ELR (cell line): ENCODE measurements at places on chromosomes 3 and 15.

DNA sequence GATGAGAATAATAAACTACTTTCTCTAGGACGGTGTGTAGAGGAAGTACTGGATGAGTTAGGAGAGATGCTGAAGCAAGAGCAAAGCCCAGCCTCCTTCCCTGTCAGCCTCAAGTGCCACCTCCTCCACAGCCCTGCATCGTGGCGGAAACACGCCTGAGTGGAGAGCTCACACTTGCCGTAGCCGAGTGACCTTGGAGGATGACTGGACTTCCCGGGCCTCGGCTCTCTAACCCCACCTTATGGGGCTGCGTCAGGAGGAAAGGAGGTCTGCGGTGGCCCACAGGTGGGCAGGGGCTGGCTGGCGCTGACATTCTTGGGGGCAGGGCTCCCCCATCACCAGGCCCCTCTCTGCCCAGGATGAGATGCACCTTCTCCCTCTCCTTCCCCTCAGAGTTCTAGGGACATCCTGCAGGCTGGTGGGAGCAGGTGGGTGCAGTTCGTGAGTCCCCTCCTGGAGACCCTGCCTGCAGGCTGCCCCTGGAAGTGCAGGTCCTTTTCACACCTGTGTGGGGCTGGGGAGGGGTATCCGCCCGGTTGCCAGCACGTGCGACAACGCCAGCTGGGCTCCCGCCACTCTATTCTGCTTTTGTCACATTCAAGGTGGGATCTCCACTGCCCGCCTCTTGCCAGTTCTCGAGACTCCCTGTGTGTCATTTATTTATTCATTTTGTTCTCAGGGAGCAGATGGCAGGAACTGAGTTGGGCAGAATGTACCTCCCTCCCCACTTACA, 175.2 kb downstream of the MEGF11 start:
- DNase-seq: no peak

- DNase-seq: no peak
Observed at GRCh38 chr15:77504871-77505270, 84.2 kb downstream of the HMG20A start.

DNA sequence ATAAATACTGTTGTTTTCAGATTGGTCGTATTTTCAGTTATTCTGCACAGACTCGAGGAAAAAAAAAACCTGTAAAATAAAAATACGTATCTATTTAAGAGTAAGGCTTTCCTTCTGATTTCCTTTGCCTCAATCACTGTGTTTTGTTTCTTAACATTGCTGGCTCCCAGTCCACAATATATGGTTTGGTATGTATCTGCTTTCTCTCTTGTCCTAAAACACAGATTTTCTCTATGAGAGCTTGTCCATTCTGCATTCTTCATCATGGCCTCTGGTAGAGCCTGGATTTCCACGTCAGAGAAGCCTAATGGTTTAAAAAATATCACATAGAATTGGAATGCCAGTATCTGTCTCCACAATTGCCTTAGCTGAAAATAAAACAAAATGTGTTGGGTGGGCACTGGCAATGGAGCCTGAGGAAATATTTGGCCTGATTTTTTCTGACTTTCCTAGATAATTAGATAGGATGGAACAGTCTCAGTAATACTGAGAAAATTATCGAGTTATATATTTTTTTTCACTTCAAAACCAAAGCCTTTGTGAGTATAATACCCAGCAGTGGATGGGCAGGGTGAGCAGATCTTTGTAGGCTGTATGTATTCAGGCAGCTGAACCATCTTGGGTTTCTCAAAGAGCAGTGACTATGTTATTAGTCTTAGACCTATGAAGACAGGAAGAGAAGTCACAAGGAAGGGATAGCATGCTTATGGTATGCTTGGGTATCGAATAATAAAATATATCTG, 1.9 kb downstream of the CD200 start:
- no peak for DNase-seq

DNA sequence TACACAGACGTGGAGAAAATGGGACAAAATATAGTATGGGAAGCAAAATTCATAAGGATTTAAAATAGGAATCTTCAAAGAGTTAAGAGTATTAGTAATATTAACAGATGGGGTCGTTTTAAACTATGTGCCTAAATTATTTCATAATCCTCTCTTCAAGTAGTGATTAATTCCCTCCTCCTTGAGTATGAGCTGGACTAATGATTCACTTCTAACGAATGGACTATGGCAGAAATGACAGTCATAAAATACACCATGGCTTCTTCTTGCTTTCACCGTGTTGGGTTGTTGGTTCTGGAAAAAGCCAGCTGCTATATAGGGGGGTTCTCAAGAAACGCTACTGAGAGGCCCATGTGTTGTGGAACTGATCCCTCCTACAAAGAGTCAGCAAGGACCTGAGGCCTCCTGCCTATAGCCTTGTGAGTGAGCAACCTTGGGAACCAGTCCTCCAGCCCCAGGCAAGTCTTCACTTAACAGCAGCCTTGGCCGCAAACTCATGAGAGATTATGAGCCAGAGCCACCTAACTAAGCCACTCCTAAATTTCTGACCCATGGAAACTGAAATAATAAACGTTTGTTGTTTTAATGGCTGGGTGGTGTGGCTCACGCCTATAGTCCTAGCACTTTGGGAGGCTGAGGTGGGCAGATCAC, 64.8 kb upstream of the ABHD2 start:
- peak; percentile 55 for DNase-seq

- DNase-seq: no peak
Observed at GRCh38 chr15:69561071-69561784, 108.6 kb downstream of the RPLP1 start.

- DNase-seq: no peak
Observed at GRCh38 chr3:20305647-20306046, 119.6 kb upstream of the SGO1 start.

- peak; percentile 83 for DNase-seq
Observed at GRCh38 chr3:47984075-47984728, 32.0 kb downstream of the MAP4 start.

GRCh38 chr15:53448232-53449015, 311.0 kb downstream of the WDR72 start:
- no peak for DNase-seq

GRCh38 chr15:70563561-70564095, 199.7 kb downstream of the UACA start:
- DNase-seq: no peak

- no peak for DNase-seq
Observed at GRCh38 chr3:99351122-99351521, 287.3 kb upstream of the COL8A1 start.

DNA sequence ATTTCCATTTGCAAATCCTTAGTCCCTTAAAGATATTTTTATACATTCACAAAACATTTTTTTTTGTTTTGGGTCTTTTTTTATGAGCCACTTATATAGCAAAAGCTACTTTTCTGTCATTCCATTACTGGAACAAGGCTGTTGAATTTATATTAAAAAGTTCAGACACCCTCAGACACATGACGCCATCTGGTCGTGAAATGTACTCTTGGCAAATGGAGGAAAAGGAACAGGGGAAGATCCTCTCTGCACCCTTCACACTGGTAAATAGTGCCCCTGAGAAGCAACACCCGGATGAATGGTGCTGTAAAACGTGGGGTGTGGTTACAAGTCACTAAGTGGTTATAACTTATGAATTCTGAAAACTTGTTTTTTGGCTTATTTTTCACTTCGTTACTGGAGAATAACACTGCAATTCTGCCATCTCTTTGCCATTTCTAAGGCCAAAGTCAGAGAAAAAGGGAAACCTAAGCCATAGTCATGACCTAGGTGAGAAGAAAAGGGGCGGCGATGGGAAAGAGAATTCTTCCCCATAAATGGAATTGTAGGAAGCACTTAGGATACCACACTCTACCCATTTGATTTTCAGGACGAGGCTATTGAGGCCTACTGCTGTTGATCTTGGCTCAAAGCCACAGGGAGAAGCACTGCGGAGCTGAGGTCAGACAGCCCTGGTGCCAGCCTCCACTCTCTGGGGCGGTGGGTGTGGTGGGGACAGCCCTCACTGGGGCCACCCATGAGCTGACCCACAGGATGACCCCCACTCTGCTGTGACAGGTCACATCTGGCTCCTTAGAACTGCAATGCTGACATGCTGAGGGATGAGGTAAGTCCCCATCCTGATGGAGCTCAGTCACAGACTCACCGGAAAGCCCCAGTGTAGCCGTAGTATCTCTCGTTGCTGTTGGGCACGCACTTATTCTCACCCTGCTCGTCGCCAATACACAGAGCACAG, 21.9 kb downstream of the LTF start:
- no peak for DNase-seq

- no peak for DNase-seq
Observed at GRCh38 chr3:11260460-11260859, 11.7 kb upstream of the ATG7 start.

GRCh38 chr3:140602781-140603180, 75.1 kb upstream of the TRIM42 start:
- DNase-seq: no peak

DNA sequence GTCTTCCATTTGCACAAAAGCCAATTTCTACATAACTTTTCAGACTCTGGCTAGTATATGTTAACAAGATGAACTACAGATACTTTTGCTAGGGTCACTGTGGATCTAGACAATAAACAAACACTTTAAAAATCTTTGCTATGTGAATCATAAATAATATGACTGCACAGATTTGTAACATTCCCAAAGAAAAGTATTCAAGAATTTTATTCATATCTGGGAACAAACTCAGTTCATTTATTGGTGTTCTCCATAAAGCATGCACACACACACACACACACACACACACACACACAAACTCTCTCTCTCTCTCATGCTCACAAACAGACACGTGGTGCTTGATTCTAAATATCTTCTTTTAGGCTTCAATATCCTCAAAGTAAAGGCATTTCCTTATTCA, 18.8 kb upstream of the THRB start:
- DNase-seq: no peak
